Activated CD4-positive, alpha-beta T cell treated with anti-CD3 and anti-CD28 coated beads, Interleukin-2, Interleukin-6, amounts not matched to agents 100 ng/mL and 50 ng/mL, durations not matched to agents 16 hours and 8 hours (primary cell): ENCODE measurements at places on chromosomes 2 and 18.

- DNase-seq, result no peak
These were observed at the start of gene DLX1 for GRCh38 chr2:172085460-172086159. DLX1 (plus strand) TSS chr2:172085507; CDS start chr2:172085678, 171 bp downstream.

- no peak for DNase-seq
These were observed 45.0 kb upstream of the TANK start for GRCh38 chr2:161115205-161115604.

DNA sequence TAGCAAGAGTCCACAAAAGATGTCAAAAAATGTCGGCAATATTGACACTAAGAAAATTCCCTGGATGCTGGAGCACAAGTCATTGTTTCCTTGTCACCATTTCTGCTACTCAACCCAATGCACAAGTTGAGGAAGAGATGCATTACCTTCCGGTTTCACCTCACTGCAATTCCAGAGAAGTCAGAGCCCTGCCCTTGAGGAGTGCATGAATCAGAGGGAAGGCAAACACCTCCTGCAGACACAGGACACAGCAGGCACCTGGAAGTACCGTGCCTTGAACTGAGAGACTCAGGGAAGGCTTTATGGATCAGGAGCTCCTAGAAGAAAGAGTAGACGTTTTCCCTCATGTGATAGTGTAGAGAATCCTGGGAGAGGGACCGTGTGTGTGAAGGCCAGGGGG, 62.7 kb upstream of the ARL4C start:
- DNase-seq, result no peak

GRCh38 chr2:85872536-85873161, 16.1 kb downstream of the ST3GAL5 start:
- no peak for DNase-seq

- no peak for DNase-seq
These were observed 290.5 kb downstream of the CLIP4 start for GRCh38 chr2:29405707-29406106.
